Nucleus accumbens (tissue), 56 donors: ENCODE measurements at places on chromosomes 13 and 19.

- no peak for DNase-seq
These were observed 13.7 kb downstream of the RRAS start for GRCh38 chr19:49626226-49626625.

- no peak for DNase-seq
These were observed 15.7 kb downstream of the CAB39L start for GRCh38 chr13:49428041-49428763.

GRCh38 chr13:20424949-20425348, 100.7 kb downstream of the CRYL1 start:
- no peak for DNase-seq

- no peak for DNase-seq
These were observed 128.9 kb upstream of the RXFP2 start for GRCh38 chr13:31610270-31610998.

DNA sequence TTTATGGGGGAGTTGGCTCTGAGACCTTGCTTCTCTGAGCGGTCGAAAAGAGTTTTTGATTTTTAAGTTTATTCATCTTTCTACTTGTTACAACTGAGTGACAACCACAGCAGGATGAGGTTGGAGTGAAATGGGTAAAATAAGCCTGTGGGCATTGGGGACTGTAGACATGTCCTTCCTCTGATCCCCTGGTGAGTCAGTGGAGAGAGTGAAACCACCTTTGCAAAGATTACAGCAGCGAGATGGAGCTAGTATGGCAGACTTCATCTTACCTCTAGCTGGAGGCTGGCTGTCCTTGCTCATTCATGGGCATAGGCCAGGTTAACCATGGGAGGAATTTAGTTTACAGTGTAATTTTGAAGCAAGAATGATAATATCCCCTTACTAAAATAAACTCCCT, 30.9 kb upstream of the PSG9 start:
- DNase-seq = no peak

DNA sequence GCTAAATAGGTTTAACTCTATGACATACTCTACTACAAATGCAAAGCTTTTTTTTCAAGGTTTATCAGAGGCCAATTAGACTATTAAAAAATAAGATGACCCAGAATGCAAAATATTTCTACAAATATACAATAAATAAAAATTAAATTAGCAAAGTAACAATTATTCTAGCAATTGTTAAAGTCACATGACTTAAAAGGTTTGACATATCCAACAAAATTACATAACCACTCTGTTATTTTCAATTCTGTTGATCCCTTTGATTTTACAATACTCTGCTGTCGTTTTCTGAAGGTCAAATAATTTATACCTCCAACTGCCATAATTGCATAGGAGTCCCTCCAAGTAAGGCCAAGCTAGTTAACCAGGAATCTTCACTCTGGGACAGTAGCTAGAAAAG, 292.6 kb upstream of the MIR17HG start:
- no peak for DNase-seq

DNA sequence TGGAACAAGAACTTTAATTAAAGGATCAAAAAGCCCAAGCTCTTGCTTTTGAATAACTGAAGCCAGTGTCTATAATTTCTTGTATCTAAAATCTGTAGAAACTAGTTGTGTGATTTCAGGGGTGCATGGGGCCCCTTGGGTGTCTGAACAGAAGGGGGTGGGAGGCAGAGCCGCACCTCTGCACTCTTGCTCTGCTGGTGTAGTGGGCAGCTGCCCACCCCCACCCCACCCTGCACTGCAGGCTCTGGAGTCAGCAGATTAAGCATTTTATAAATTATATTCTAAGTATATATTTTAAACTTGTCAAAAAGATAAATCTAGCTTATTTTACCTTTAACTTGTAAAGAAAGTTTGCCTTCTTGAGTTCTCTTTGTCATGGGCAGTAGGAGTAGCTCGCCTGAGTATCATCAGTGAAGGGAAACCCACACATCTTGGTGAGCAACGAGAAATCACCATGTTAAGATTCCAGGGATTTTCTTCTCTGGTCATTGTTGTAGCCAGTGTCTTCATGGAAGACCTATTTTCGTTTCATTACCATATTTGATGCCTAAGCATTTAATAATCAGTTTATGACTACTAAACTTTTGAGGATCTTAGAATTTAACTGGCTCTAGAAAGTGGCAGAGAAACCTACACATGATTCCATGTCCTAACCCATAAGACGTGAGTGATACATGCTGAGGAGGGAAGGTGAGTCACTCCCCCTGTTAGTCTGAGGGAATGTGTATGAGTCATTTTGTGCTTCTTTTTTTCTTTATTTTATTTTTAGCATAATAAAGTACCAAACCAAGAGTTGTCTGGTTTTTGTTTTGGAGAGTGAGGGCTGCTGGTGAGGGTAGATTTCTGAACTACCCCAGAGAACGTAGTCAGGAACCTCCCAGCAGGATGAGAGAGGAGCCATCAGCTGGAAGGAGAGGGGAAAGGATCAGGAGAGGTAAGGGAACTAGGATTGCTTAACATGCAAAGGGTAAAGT, 7.7 kb downstream of the UBE2L5 start:
- no peak for DNase-seq
